ENCODE measurements at places on chromosomes 7 and 10.

- ATAC-seq = no peak
These were observed 112.6 kb upstream of the ADAM12 start for GRCh38 chr10:126500866-126501265.

GRCh38 chr7:85164376-85164775 is 22.5 kb downstream of the SEMA3D start:
- no peak for ATAC-seq

GRCh38 chr7:81736091-81736490 is 33.8 kb downstream of the HGF start:
- no peak for ATAC-seq

GRCh38 chr7:84291756-84292155 is 97.2 kb upstream of the SEMA3A start:
- no peak for ATAC-seq

DNA sequence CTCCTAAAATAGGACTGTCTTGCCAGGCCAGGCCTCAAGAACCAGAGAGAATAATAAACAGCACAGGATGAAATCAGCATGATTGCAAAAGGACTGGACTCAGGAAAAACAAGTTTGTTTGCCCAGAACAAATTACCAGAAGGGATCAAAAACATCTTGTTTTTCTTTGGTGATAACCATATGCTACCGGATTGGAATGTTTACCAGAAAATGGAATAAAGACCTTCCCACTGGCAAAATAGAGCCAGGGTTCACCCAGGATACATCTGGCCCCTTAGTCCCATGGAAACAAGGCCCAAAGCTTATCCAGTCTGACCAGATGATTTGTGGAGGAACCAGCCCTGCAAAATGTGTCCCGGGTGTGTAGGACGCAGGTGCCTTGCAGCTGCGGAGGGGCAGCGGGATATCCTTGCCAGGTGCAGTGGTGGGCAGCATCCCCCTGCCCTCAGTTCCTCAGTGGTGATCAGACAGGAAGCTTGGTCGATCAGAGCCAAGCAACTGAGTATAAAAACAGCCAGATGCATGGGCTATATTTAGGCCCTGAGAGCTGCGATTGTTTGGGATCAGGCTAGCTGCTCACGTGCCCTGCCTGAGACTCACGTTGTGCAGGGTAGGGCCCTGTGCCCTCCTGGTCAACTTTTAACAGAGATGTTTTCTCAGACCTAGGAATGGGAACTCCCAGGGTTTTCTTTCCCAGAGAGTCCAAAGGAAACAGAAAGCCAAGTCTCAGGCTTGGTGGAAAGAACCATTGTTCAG is 4.6 kb upstream of the ZNF22 start:
- ATAC-seq = no peak

GRCh38 chr7:3283130-3283704 is 17.8 kb upstream of the SDK1 start:
- no peak for ATAC-seq

- ATAC-seq = no peak
These were observed 20.4 kb downstream of the INTS1 start for GRCh38 chr7:1483536-1484505.

- no peak for ATAC-seq
These were observed 144.7 kb downstream of the ALOX5 start for GRCh38 chr10:45518741-45519140.

DNA sequence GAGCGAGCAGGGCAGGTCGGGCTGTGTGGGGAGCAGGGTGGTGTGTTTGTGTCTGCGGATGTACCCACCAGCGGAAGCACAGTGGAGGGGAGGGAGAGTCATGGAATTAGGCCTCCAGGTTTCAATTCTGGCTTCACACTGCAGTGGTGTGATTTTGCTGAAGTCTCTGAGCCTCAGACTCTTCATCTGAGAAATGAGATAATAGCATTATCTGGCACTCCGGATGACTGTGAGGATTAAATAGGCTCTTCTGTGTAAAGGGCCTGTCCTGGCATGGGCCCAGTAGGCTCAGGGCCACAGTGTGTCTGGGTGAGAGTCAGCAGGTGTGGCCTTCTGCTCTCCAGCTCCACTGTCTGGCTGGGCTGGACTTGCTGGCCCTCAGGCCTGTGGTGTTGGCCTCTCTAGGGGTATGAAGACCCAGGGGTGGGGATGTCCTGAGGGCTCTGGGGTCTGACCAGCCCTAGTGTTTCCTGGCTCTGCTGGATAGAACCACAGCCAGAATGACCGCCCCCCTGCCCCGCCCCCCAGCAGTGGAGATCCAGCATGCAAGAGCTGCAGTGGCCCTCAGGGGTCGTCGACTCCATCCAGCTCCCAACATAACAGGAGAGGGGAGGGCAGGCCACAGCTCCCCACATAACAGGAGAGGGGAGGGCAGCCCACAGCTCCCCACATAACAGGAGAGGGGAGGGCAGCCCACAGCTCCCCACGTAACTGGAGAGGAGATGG is 178.6 kb downstream of the RPS24 start:
- ATAC-seq = no peak

GRCh38 chr10:92240289-92241157 is 50.4 kb downstream of the CPEB3 start:
- peak; percentile 30 for ATAC-seq

DNA sequence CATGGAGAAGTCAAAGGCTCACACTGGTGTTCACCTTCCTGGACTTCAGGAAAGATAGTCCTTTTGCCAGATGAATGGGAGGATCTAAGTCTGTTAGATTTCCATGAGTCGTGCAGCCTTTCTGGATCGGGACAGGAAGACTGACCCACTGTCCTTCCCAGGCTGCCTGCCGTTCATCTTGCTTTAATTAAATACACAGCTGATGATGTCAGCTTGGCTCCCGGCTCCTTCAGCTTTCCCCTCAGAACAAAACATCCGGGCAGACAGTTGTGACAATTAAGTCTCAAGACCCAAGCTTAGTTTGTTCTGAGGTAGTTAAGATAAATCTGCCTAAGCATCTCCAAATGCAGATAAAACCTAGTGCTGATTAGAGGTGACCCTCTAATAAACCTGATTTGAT is 58.6 kb downstream of the AUTS2 start:
- no peak for ATAC-seq

- ATAC-seq = no peak
These were observed 60.2 kb downstream of the THNSL1 start for GRCh38 chr10:25076506-25077177.

- peak; percentile 37 for ATAC-seq
These were observed 615 bp downstream of the ARHGAP12 start for GRCh38 chr10:31927884-31928548.

GRCh38 chr7:136496551-136496950 is 371.9 kb upstream of the CHRM2 start:
- no peak for ATAC-seq

GRCh38 chr7:137956183-137956582 is 45.7 kb downstream of the CREB3L2 start:
- no peak for ATAC-seq

- ATAC-seq = no peak
These were observed 19.8 kb downstream of the SLC29A4 start for GRCh38 chr7:5302577-5302976.

DNA sequence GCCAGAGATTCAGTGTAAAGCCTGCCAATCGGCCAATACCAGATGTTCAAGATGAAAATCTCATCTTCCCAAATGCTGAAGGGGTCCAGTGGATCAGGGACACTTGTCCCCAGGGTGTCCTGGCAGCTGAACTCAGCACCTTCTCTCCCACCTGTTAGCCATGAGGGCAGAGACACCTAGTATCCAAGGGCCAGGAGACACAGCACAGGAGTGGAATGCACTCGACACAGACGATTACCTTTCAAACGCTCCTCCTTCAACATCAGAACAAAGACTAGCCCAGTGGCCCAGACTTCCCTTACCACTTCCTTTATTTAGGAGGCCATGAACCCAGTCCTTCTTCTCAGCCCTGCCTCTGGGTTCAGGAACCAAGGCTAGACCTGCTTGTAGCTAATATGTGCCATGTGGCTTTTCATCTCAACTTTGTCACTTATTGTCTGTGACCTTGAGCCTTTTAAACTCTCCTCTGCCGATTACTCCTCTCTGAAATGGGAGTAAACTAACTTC is 180.3 kb upstream of the PLXNA4 start:
- ATAC-seq = no peak

GRCh38 chr10:31928549-31929260 is at the start of gene ARHGAP12:
Gene ARHGAP12, minus strand, starts transcription at chr10:31928831. Its CDS starts 19,976 bp downstream, at chr10:31908855.
- ATAC-seq = peak; percentile 74

DNA sequence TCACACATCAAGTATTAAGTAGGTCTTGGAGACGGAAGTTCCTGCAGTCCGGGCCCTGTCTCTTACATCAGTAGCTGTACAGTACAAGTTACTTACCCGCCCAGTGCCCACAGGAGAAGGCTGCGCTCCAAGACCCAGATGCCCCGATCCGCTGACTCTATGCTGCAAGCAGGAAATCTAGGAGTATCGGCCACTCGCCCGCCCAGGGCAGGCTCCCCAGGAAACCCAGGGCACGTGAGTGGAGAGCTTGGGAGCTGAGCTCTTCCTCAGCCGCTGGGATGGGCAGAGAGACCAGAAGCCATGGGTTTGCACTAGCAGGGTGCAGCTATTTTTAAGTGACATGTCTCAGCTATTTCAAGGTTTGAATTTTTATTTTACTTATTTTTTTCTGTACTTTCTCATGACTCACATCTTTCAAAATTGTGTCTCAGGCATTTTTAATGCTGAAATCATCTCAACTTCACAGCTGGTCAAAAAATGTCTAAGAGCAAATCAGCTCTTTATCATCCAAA is 1.9 kb upstream of the GPER1 start:
- no peak for ATAC-seq

- no peak for ATAC-seq
These were observed 194.4 kb downstream of the TPST1 start for GRCh38 chr7:66399566-66399965.

- peak; percentile 63 for ATAC-seq
These were observed 41.5 kb upstream of the BNIP3 start for GRCh38 chr10:132023092-132023811.

GRCh38 chr7:90210981-90211380 is 559 bp upstream of the STEAP2 start:
- ATAC-seq = no peak

DNA sequence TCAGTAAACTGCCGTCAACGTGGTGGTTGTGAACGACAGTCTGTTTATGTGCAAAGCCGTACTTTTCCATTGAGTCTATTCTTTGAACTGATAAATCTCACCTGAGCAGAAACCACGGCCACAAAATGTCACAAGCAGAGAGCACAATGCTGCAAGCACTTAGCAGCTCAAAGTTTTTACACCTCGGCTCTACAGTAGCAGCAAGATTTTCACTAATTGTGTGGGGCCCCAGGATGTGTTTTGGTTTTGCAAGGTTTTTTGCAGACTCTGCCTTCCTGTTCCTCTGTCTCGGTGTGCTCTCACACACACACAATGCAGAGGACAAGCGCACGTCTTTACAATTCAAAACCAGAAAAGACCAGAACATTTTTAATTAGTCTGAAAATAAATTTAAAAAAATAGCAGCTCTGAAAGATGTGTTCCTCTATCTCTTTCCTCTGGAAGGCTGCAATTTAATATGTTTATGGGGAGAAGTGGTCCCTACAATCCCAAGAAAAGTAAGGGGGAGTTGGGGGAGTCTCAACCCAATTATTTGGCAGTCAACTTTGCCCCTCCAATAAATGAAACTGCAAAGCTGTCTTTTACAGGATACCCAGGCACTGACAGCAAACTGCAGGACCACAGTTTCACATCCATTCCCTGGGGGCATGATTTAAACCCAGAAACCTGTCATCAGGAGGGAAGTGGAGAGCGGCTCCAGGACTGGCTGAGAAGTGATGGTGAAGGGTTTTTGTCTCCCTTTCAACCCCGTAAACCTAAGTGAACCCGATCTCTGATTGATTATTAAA is 73.8 kb upstream of the SFMBT2 start:
- peak; percentile 55 for ATAC-seq

GRCh38 chr10:70568781-70569495 is 33.6 kb downstream of the PRF1 start:
- ATAC-seq = no peak

DNA sequence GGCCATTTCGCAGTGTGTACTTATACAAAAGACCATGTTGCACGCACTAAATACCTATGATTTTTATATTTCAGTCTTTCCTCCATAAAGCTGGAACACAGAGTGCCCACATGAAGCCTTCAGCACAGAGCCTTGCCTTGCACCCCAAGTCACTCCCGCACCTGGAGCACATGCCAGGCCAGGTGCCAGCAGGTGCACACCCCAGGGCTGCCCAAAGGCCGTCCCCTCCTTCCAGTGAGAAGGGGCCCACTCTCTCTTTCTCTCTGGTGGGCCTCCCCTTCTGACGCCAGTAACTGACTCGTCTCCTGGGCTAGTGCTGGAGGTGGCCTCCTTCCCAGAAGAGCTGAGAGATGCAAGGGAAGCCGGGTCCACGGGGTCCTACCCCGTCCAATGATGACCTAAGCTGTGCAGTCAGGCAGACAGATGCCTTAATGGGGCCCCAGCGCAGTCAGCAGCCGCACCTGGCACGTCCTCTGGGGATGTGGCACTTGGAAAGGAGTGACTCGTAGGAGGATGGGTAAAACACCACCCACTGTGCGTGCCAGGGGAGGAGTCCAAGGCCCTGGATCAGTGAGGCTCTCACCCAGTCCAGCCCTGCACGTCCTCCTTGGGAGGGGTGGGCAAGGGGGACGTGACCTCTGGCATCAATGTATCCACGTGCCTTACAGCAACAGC is 17.7 kb upstream of the SHH start:
- ATAC-seq = no peak

DNA sequence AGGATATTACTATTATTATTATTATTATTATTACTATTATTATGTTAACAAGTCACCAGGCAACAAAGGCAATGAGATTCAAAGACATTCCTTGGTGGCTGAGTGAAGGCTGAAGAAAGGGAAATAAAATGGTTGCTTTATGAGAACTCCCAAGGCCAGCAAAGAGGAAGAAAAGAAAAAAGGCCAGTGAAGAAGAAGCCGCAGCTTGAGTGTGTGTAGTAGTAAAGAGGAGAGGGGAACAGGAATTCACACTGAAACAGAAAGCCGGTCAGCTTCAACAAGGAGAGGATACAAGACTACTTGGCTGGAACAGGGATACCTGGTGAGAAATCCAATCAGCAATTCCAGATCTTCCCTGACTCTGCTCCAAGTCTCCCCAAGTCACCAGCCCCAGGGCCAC is 42.4 kb downstream of the PLXNA4 start:
- ATAC-seq = no peak

DNA sequence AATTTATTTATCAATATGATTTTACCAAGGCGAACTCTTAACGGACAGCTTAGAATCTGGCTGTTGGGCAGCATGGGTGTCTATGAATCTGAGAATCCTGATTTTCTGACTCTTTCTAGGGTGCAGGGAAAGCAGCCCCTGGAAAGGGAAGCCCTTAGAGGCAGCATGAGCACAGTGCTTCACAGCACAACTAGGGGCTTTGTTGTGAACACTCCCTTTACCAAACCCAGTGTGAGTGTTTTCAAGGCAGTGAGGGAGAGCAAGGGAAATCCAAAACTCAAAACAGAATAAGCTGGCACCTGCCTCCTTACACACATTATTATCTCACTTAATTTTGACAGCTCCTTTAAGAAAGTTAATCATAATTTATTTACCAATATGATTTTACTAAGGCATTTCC is 116.3 kb upstream of the CSTF2T start:
- ATAC-seq = no peak

GRCh38 chr7:69889338-69889975 is 291.2 kb downstream of the AUTS2 start:
- ATAC-seq = no peak

- no peak for ATAC-seq
These were observed 155.5 kb downstream of the SPAG6 start for GRCh38 chr10:22500656-22501340.

GRCh38 chr10:60032723-60033122 is 126.4 kb upstream of the CCDC6 start:
- peak; percentile 43 for ATAC-seq

- no peak for ATAC-seq
These were observed 58.3 kb upstream of the HECW1 start for GRCh38 chr7:43054052-43054722.
